ENCODE measurements at places on chromosomes 1 and 21. TPM values are rescaled to one million over a fixed set of nuclear protein-coding genes. Genes with fewer than 3 reads are reported as not detected.

DNA sequence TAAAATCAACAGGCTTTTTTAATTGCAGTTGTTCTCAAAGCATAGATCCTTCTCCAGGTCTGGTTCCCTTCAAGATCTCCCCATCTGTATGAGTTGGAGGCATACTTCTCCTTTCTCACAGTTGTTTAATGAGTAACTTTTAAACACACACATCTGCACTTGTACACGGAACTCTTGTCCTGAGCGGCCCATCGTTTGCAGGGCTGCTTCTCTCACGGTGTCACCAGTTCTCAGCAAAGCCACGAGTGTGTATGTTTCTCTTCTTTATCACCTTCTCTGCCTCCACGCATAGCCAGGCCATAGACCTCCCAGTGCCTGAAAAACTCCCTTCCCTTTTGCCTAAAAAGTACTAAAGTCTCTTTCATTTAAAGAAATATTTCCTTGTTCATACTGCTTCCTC lies 68.7 kb upstream of the ROR1 start:
- no peak for DNase-seq

DNA sequence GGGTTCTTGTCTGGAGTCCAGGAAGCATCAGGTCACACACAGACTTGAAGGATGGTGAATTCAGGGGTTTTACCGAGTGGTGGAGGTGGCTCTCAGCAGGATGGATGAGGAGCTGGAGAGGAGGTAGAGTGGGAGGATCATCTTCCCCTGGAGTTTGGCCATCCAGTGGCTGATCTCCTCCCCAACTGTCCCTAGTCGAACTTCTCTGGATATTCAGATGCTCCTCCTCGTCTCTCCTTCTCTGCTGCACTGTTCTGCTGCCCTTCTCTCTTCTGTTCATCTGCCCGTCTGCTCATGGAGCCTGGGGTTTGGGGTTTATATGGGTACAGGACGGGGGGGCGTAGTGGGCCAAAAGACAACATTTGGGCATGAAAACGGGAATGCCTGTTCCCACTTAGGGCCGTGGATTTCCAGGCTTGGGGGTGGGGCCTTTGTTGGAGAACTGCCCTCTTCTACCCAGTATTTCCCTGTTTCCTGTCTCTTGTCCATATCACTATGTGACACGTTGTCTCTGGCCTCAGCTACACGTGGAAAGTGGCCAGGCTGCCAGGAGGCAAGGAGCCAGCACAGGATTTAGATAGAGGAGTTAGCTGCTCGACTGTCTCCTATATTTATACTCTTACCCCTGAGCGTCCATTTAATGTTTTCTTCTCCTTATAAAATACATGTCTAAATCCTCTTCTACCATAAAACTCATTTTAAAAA lies 76.7 kb downstream of the SIPA1L2 start:
- no peak for DNase-seq

DNA sequence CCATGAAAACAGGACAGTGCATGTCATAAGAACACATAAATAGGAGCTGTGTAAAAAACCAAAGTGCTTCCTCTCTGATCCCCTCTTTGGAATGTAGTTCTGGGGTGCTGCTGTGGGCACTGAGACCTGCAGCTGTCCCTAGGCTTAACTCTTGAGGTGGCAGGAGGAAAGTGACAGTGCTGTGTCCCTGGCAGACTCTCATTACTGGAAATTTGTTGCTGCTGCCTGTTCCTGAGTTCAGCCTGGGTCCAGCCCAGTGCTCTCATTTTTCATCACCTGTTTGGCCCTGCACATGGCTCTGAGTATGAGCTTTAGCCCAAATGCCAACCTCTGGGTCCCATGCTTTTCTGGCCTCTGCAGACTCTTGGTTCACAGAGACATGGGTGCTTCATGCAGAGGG lies 329.3 kb downstream of the DSCAM start:
- DNase-seq = no peak

DNA sequence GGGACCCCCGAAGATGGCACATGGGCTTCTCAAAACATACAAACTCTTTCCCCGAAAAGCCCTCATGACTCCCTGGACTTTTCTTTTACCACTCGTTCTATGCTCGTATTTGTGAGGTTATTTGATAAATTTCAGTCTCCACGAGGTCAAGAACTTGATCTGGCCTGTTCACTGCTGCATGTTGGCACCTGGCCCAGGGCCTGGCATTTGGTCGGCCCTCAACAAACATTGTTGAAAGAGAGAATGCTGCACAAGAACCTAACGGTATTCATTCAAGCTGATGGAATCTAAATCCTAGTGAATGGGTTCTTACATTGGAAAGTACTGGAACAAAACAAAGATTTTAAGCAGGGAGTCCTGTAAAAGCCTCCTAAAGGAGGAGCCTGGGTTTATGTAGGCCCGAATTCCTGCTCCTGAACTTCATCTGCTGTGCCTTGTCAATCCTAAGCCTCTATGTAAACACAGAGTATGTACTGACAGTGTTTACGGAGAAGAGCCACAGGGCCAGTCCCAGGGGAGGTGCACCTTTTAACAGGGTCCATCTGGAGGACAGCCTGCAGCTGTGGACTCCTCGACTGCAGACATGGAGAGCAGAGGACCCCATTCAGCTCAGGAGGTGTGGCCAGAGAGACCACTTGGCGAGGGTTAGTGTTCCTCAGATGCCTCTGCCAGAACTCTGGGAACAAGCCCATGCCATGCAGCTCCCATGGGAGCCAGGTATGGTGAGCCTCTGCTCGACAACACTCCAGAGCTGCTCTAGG lies 46.9 kb downstream of the L1TD1 start:
- DNase-seq = no peak

GRCh38 chr1:223212441-223212840 lies 69.4 kb upstream of the TLR5 start:
- no peak for DNase-seq

- no peak for DNase-seq
Observed at GRCh38 chr1:118073648-118074435, 111.2 kb downstream of the SPAG17 start.

- no peak for DNase-seq
Observed at GRCh38 chr1:176959191-176959820, 205.2 kb downstream of the ASTN1 start.

- no peak for DNase-seq
Observed at GRCh38 chr1:176164014-176164678, 42.9 kb downstream of the COP1 start.

DNA sequence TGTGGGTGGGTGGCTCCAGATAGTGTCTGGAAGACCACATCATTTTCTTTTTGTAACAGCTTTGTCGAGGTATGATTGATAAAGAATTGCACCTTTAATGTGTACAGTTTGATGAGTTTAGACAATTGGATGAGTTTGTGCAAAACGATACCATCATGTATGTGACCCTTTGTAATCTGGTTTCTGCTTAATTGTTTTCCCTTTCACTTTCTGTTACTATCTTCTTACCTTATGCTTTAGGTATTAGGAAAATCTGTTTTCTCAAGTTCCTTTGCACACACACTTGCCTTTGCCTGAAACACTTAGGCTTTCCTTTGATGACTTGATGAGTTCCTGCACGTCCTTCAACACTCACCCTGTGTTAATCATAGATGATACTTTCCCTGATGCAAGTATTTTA lies 6.8 kb downstream of the OR10Z1 start:
- no peak for DNase-seq

DNA sequence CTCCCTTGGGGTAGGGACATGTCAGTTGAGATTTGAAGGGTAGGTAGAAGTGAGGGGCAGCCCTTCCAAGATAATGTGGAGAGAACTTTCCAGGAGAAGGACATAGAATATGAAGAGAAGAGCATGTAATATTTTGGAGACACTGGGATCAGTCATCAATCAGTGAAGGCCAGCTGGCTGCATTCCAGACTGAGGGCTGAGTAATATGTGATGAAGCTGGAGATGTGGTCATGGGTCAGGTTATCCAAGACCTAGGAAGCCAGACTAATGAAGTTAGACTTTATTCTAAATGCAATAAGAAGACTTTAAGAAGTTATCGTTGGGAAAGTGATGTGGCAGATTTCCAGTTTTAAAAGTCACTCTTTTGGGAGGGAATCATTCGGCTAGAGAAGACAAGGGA lies 262.0 kb downstream of the HMCN1 start:
- no peak for DNase-seq

DNA sequence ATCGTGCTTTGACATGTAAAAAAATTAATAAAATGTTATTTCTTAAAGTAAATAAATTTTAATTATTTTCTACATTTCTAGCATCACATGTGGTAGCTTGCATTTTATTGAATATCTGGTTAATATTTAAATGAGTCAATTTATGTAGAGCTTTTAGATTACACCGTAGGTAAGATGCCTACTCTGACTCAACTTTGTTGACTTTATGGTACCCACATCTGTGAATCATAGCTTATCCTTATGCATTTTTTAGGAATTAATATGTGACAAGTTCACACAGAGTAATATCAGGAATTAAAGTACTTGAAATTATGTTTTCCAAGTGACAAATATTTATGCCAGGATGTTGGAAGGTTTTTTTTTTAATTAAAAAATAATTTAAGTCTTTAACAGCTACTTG lies 120.7 kb downstream of the LEPR start:
- no peak for DNase-seq

- DNase-seq = no peak
Observed at GRCh38 chr1:78493451-78493850, 2.7 kb downstream of the PTGFR start.

- DNase-seq = no peak
Observed at GRCh38 chr1:181583598-181583997, 100.3 kb downstream of the CACNA1E start.

DNA sequence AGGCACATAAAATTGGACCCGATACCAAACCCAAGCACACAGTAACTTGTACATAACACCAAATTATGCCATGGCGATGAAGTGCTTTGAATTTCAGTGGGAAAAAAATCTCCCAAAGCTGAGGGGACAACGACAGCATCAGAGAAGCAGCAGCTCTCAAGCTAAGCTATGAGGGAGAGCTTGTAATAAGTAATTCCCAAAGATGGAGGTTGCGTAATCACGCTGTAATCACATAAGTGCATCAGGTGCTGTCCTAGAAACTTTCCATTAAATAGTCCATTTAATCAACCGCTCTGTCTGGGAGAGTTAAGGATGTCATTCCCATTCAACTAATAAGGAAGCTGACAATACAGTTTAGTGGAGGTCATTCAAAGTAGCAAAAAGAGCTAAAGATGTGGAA lies 37.6 kb upstream of the KRTAP19-8 start:
- DNase-seq = no peak

GRCh38 chr1:30852026-30852425 lies 56.5 kb downstream of the SDC3 start:
- peak; percentile 83 for DNase-seq

DNA sequence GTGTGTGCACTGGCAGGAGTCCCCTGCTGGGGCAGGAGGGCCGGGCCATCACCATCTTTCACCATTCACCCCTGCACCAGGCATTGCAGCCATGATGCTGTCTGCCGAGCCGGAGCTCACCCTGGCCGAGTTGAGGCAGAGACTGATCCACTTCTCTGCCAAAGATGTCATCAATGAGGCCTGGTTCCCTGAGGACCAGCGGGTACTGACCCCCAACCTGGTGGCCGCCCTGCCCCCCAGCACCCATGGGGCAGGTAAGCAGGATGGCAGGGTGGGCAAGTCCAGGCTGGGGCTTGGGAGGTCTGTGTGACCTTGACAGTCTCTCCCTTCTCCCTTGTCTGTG lies 18.6 kb downstream of the PCSK9 start:
- DNase-seq = no peak

- no peak for DNase-seq
Observed at GRCh38 chr1:32741059-32741412, 38.5 kb upstream of the SYNC start.

NUCKS1 gene
- 385 TPM for polyA plus RNA-seq

CHODL gene
- polyA plus RNA-seq = 0.99 TPM

SH2D1B gene
- polyA plus RNA-seq = 0.63 TPM

TSTD1 gene
- polyA plus RNA-seq = 38.9 TPM

HTR1D gene
- 0.20 TPM for polyA plus RNA-seq

All from left lung (tissue), 14 donors.